ENCODE measurements at places on chromosomes 6 and 20.

- DNase-seq: no peak
Measured at GRCh38 chr20:4067600-4068261, 52.4 kb upstream of the RNF24 start.

GRCh38 chr6:27059621-27060425 is 187.7 kb upstream of the PRSS16 start:
- DNase-seq: no peak

DNA sequence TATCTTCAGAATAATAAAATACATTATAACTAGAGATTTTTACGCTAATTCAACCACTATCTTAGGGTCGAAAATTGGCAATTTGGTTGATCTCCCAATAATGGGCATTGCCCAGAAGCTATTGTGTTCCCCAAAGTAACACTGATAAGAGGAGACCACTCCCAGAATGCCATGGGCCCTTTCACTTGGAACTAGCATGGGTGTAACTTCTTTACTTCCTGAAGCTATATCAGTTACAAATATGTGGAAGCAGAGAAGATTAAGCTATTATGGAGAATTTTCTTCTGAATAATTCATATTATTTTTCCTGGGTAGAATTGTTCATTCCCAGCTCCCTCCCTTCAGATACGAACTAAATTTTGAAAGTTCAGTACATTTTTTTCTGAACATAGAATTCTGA is 48.2 kb upstream of the JAG1 start:
- no peak for DNase-seq

DNA sequence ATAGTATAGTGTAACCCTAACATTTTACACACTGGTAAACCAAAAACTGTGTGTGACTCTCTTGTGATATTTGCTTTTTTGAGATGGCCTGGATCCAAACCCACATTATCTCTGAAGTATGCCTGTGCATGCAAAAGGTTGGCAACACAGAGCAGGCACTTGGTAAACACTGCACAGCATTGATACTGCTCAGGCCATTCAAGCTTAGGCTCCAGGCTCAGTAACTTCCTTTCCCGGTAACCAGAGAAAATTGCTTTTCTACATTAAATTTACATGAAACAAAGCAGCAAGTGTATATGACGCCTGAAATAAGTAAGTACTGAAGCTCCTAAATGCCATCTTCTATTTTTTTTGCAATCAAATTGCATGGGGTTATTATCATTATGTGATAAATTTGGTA is 205.7 kb downstream of the EPM2A start:
- no peak for DNase-seq

DNA sequence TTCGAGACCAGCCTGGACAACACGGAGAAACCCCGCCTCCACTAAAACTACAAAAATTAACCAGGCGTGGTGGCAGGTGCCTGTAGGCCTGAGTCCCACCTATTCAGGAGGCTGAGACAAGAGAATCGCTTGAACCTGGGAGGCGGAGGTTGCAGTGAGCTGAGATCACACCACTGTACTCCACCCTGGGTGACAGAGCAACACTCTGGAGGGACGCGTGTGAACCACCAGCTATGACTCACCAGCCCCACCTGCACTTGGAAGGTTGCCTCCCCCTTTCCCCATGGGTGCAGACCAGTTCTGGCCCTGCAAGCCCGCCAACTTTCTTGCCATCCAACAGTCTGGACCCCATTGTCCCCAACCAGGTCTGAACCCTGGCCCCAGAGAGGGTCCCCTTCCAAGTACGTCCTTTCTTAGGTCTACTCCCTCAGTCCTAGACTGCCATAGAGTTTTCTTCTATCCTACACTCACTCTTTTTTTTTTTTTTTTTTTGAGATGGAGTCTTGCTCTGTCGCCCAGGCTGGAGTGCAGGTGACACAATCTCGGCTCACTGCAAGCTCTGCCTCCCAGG is 29.2 kb downstream of the ATP9A start:
- DNase-seq: no peak

DNA sequence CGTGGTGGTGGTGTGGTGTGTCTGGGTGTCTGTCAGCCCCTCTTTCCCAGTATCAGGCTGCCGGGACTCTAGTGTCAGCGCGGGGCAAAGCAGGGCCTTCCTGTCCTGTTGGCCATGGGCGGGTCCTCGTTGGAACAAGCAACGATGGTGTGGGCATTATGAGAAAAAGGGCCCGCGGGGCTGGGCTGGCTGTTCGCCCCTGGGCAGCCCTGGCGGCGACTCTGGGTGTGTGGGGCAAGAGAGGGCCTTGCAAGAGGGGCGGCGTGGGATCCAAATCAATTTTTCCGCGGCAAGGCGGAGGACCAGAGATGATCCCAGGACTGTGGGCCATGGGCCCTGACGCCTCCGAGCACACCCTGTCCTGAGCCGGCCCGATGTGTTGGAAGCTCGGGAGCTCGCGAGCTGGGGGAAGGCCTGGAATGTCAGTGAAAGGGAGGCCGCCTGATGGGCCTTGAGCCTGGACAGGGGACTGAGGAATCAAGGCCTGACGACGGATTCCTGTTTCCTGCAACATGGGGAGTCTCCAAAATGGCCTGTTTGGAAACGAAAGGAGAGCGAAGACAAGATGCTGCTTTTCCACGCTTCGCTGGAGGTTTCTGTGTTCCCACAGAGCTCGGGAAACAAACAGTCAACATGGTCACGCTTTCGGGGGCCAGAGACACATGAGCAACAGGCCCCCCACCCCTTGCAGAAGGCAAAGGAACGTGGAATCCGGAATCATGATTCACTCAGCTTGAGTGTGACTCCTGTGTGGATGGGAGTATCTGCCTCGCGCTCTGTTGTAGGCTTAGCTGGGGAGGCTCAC is 364.7 kb upstream of the DEFB115 start:
- no peak for DNase-seq

DNA sequence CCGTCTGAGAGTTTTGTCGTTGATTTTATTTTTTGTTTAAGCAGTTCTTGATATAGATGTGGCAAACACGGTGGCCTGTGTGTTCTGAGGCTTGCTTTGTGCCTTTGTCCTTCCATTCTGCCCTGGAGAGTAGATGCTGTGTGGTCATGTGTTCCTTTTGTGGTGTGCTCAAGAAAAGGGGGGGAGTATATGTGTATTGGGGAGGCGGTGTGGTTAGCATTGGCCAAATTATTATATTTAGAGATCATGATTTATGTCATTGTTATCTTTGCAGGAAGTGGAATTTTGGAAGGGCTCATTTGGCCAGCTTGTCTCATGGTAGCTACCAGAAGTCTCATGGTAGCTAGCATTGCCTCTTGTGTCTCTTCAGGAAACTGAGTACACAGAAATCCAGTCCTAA is 16.4 kb downstream of the RREB1 start:
- no peak for DNase-seq

GRCh38 chr6:33865478-33866077 is 61.8 kb upstream of the MLN start:
- DNase-seq: no peak

DNA sequence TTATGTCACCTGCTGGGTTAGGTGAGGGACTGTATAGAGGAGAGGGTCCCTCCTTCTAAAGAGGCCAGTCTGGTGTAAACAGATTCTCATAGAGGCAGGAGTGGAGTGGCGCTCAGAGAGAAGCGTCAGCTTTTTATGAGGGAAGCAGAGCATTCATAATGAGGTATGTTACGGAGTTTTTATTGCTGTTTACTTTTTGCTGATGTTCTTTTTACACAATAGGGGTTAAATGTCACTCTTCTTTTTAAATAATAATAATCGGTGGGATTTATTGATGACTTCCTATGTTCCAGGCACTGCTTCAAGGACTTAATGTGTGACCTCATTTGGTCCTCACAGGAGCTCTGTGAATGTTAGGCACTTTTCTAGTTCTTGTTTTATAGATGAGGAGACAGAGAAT is 79.9 kb downstream of the L3MBTL3 start:
- no peak for DNase-seq

- DNase-seq: no peak
Measured at GRCh38 chr6:130466052-130466747, 100.4 kb downstream of the TMEM200A start.

DNA sequence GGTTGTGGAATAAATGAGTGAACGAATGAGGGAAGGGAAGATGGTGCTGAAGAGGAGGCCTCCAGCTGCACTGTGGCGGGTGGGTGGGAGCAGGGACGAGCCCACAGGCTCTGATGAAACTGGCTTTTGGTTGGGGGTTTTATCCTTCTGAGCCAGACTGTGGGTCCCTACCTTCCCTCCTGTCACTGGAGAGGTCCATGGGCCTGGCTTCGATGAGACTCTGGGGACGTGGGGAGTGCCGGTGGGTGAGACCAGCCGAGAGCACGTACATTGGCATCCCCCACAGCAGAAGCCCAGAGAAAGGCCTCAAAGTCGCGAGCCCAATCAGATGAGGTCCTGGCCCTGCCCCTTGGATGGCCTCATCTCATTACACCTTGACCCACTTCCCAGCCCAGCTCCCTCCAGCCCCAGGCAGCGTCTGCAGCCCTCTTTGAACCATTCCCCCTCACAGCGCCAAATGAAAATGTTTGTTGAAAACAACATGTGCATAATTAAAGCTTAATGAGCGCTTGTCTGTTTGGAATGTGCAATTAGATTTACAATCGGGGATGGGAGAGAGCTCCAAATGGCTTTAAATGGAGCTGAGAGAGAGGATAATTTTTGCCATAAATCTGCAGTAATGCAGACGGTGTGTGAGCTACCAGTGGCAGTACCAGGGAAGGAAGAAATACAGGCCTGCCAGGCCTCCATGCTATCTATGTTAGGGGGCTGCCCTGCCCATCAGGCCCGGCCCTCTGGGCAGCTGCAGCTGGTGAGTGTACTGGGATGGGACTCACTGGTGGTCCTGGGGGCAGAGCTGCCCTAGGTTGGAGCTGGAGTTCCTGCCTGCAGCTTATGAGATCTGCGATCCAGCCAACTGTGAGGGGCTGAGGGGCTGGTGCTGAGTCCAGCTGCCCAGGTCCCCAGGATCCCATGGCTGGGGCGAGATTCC is 47.2 kb downstream of the TOX2 start:
- DNase-seq: no peak

DNA sequence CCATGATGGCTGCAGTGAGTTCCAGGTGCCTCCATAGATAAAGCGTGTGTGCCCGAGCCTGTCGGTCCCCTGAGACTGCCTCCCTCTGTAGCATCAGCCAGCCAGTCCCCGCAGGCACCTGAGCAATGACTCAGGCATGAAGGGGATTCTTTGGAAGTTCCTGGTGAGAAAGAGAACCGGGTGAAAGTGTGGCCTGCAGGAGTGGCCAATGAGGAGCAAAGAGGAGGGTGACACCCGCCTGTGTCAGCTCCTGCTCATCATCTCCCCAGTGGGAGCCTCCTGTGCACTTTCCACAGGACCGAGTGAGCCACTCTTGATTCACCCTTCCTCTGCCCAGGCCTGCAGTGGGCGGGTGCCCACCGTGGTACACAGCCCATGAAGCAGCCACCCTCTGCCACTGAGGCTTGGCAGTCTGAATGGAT is 71.2 kb upstream of the PTPN1 start:
- DNase-seq: no peak

Measured in activated CD8-positive, alpha-beta memory T cell treated with anti-CD3 and anti-CD28 coated beads for 4 hours (primary cell).